ENCODE measurements at places on chromosomes 1 and 21.

- no peak for DNase-seq
Observed at GRCh38 chr1:7987528-7987927, 26.0 kb downstream of the PARK7 start.

GRCh38 chr1:30410153-30410851 lies 313.1 kb downstream of the MATN1 start:
- no peak for DNase-seq

DNA sequence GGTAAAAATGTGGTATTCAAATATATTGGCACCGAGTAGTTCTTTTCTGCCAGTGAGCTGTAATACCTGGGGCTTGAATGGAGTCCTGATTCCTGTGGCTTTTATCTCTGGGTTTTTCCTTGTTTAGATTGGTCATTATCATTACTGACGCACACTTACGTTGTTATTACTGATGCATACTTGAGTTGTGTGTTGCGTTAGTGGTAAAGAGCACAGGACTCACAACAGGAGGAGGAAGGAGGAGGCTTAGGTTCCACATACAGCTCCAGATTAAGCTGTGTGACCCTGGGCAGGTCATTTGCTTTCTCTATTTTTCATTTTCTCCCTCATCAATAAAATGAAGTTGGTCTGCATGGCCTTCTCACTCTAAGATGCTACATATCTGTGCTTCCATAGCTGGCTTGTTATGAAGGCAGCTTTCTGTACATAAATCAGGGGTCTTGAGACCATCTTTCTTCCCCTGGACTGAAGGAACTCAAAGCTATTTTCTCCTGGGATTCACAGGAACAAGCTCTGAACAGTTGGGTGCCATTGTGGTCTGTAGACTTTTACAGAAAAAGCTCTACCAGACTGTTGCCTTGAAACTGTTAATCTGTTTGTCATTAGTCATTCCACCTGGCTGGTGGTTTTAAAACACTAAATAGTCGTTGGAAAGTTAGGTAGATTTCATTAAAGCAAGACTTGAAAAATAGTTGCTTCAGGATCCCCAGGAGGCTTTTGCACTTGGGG lies 5.6 kb downstream of the ARID1A start:
- no peak for DNase-seq

DNA sequence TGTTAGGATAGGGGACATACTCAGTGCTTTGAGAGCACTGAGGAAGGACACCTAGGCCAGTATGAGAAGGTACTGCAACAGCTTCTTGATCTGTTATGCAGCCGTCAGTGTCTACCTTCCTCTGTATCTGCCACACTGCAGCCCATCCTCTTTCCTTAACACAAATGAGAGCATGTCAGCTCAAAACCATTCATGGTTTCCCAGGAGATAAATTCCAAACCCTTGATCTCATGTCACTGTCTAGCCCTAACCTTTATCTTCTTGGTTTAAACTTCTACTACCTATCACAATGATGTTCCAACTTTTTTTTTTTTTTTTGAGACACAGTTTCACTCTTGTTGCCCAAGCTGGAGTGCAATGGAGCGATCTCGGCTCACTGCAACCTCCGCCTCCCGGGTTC lies 1.4 kb downstream of the ZMYND12 start:
- no peak for DNase-seq

DNA sequence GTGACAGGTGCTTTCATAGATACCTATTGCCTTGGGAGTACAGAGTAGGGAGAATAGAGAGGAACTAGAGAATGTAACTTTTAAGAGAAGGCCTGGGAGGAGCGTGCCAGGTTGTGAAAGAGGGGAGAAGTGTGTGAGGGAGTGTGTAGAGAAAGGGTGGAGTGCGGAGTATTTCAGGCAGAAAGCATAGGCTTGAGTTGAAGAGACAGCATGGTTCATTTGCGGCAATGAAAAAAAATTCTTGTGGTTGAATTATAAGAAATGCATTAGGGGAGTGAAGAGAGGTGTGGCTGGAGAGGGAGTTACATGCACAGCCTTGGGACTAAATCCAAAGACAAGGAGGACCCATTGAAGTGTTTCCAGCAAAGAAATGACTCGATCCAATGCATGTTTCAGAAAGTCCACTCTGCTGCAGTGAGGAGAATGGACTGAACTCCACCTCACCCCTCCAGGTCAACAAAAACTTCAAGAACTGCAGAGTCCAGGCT lies 81.7 kb upstream of the ADAM30 start:
- no peak for DNase-seq

GRCh38 chr1:45348020-45348419 lies 7.8 kb upstream of the MUTYH start:
- DNase-seq, result no peak

DNA sequence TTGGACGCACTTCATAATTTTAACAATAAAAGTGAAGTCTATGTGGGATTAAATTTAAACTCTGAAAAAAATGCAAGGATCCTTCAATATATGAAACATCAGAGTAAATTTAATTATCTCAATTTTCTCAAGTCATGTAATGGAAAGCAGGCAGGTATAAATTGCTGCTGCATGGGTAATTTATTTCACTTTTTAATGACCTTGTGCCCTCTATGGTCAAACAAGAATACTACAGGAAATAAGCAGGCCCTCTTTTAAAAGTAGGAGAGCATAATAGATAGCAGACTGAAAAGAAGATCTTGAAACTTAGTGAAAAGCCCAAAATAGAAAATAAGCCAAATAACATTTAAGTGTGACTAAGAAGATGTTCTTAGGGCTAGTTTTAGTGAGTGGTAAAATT lies 22.9 kb downstream of the BCAS2 start:
- peak; percentile 30 for DNase-seq

DNA sequence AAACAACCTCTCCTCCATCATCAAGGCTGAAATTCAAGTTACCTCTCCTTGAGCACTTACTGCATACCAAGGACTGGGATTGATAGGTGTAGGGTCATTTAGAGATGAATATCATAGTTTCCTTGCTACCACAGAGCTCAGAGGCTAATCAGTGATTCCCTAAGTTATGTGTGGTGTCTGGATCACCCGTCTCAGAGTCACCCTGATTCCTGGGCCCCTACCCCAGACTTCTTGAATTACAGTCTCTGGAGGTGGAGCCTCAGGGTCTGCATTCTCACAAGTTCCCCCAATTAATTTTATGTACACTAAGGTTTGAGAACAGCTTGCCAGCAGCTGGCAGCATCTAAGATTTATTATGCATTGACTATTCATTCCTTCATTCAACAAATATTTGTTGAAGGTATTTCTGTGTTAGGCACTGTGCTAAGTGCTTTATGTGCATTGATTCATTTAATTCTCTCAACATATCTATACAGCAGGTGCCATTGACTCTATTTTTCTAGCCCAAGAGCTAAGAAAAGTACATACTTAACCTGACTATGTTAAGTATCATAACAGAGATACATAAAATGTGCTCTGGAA lies 182.9 kb upstream of the FGGY start:
- DNase-seq, result no peak

DNA sequence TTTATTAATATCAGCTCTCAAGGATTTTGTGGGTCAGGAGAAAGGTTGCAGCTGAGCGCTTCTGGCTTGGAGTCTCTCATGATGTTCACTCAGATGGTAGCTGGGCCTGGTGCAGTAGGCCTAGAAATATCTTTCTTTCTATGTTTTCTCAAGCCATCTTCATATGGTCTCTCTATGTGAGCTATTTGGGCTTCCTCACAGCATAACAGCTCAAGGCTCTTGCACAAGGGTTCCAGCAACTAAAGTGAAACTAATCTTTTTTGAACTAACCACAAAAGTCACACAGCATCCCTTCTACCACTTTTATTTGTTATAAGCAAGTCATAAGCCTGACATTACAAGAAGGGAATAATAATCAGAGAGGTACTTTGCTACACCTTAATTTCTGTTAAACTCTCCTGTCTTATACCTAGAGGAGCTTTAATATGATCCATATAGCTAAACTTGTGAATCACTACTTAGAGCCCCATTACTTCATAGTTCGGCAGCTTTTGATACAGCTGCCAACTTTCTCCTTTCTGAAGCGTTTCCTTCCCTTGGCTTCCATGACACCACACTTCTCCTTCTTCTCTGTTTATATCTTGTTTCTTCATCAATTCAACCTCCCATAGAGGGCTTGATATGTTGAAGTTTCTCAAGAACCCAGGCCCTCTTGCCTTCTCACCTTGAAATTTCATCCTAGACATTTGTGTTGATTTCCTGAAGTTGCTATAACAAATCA lies 720.2 kb downstream of the LTN1 start:
- DNase-seq, result no peak

All from COLO829 (cell line).